ENCODE measurements at places on chromosomes 7 and 10.

GRCh38 chr10:130236711-130237110 is 100.5 kb downstream of the GLRX3 start:
- DNase-seq = no peak

DNA sequence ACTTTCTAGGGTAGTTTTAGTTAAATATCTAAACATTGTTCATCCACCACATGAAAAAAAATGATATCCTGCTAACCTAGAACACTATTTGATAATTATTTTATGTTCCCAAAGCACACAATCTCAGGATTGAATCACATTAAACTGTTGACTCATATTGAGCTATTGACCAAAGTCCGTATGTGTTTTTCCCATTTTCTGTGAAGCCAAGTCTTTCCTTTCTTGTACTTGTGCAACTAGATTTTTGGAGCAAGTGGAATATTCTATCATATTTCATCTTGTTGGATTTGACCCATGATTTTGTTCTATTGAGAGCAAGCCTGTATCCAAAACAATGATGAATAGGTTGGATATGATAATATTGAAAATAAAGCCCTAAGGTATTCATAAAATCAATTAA is 164.6 kb downstream of the SKAP2 start:
- DNase-seq = no peak

DNA sequence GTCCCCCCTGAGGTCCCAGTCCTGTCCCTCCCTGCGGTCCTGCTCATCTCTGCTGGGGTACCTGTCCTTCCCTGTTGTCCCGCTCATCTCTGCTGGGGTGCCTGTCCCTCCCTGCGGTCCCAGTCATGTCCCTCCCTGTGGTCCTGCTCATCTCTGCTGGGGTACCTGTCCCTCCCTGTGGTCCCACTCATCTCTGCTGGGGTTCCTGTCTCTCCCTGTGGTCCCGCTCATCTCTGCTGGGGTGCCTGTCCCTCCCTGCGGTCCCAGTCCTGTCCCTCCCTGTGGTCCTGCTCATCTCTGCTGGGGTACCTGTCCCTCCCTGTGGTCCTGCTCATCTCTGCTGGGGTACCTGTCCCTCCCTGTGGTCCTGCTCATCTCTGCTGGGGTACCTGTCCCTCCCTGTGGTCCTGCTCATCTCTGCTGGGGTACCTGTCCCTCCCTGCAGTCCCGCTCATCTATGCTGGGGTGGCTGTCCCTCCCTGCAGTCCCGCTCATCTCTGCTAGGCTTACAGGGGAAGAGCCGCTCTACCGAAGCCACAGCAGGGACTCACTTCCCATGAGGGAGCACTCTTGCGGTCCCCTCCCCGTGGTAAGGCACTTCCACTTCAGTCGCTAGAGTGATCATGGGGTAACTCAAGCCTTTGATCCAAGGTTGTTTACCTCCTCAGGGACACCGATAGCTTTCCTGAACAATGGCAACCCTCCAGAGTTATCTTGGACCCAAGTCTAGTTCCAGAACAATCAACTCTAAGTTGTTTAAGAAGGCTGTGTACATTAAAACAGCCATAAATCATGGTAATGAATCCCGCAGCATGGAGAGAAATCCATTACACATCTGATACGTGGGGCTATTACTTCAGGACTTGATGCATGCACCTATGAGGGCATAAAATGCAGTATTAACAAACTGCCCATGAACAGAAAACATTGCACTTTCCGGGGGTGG is 46.8 kb upstream of the MNX1 start:
- DNase-seq = no peak

DNA sequence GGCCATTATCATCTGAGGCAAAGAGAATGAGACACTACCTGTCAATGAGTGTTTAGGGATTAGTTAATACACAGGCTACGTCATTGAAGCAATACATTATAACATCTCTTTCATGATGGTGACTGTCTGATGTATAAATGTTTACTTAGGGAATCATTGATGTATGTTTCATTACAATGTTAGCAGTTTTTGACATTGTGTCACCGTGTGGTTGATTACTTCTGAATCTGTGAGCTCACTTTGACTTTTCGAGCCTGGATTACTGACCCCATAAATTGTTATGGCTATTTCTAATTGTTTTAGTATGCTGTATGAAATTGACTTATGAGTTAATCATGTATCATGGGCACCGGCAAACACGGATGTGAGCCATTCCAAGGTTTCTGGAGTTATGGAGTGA is 494.0 kb downstream of the MAGI2 start:
- DNase-seq = no peak

DNA sequence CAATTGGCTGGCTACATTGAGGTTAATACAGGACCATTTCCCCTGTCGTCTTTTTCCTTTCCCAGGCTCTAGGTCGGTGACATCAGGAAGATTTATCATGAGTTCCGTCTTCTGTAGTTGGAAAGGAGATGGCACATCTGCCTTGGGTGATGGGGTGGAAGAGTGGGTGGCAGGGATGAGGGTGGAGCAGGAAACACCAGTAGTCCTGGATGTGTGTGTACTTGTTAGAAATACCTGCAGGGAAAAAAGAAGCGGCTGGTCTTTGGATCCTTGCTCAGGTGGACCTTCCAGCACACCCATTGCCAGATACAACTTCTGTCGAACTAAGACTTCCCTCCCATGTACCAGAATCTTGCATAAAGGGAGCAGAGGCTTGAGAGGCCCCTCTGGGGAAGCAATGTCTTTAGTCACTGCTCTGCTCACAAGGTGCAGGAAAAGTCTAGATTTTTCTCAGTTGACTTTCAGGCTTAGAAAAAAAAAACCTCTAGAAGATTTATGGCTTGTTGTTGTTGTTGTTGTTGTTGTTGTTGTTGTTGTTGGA is 516.8 kb upstream of the GALNT17 start:
- DNase-seq = no peak

DNA sequence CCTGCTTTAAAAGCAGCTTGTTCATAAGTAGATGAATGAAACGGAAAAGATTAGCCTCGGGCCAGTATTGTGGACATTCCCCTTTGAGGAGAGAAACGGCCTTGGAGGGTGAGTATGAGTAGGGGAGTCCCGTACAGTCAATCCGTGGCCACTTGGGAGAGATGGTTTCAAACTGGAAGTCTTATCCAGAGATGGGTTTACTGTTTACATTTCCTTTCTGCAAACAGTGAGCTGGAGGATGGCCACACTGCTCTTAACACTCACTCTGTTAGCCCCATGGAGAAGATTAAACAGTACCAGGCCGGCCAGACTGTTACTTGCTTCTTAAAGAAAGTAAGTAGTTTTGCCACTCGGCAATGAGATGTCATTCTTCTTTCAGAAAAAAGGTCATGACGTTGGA is 20.3 kb downstream of the CALHM2 start:
- DNase-seq = no peak

- peak; percentile 47 for DNase-seq
These were observed 5.8 kb downstream of the MCU start for GRCh38 chr10:72697716-72698115.

DNA sequence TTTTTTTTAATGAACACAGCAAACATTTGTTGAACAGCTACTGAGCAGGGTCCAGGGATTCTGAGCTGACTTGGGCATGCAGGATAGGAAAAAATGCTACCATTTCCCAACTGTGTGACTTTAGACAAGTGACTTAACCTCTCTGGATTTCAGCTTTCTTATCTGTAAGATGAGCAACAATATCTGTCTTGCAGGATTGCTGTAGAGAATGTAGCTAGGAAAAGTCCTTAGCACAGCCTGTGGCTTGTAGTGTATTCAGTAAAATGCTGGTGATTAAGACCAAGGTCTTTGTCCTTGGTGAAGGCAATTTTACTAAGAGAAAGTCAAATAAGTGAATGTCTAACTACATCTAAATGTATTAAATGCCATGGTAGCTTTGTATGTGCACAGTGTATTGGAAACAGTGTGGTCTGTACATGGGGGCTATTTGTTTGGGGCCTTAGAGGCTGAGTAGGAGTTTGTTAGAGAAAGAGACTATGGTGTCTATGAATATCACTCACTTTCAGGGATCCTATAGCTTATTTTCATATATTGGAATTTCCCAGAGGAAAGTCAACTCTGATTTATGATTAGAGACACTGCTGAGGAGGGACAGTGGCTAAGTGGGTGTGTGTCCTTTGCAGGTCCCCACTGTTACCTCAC is 118.9 kb downstream of the CDH23 start:
- DNase-seq = no peak

- DNase-seq = peak; percentile 34
These were observed 72.6 kb downstream of the FAM53B start for GRCh38 chr10:124671486-124672075.

DNA sequence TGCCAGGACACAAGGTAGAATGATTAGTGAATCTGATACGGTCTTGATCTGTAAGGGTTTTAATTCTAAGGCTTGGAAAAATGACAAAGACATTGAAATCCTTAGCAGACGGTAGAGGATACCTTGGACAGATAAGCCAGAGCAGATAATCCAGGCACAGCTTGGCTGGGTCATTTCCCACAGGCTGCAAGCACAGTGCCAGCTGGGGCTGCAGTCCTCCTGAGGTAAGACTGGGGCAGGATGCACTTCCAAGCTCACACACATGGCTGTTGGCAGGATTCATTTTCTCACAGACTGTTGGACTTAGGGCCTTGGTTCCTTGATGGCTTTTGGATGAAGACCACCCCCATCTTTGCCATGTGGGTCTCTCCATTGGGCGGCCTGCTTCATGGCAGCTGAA is 63.2 kb upstream of the BMPER start:
- no peak for DNase-seq

- DNase-seq = no peak
These were observed 184.2 kb downstream of the FRMD4A start for GRCh38 chr10:14146501-14146900.

DNA sequence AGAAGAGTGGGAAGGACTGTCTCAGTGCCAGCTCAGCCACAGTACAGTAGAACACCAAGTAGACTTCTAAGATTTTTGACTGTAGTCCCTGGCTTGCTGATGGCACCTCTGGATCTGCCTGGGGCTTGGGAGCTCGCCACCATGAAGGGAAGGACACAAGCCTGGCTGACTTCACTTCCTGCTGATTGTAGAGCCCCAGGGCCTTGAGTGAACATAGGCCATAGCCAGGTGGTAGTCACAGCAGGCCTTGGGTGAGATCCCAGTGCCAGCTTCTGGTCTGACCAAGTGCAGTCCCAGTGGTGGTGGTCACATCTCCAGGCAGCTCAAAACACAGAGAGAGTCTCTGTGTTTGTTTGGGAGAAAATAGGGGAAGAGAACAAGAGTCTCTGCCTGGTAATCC is 57.6 kb upstream of the HBP1 start:
- no peak for DNase-seq

DNA sequence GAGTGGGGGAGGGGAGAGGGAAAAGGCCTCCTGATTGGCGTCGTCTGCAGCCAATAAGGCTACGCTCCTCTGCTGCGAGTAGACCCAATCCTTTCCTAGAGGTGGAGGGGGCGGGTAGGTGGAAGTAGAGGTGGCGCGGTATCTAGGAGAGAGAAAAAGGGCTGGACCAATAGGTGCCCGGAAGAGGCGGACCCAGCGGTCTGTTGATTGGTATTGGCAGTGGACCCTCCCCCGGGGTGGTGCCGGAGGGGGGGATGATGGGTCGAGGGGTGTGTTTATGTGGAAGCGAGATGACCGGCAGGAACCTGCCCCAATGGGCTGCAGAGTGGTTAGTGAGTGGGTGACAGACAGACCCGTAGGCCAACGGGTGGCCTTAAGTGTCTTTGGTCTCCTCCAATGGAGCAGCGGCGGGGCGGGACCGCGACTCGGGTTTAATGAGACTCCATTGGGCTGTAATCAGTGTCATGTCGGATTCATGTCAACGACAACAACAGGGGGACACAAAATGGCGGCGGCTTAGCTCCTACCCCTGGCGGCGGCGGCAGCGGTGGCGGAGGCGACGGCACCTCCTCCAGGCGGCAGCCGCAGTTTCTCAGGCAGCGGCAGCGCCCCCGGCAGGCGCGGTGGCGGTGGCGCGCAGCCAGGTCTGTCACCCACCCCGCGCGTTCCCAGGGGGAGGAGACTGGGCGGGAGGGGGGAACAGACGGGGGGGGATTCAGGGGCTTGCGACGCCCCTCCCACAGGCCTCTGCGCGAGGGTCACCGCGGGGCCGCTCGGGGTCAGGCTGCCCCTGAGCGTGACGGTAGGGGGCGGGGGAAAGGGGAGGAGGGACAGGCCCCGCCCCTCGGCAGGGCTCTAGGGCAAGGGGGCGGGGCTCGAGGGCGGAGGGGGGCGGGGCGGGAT is at the start of gene KAT6B:
Gene KAT6B (plus strand): TSS at position 459 of the 903 bp plus-strand sequence. CDS start 16,258 bp downstream, outside the sequence.
- peak; percentile 100 for DNase-seq

DNA sequence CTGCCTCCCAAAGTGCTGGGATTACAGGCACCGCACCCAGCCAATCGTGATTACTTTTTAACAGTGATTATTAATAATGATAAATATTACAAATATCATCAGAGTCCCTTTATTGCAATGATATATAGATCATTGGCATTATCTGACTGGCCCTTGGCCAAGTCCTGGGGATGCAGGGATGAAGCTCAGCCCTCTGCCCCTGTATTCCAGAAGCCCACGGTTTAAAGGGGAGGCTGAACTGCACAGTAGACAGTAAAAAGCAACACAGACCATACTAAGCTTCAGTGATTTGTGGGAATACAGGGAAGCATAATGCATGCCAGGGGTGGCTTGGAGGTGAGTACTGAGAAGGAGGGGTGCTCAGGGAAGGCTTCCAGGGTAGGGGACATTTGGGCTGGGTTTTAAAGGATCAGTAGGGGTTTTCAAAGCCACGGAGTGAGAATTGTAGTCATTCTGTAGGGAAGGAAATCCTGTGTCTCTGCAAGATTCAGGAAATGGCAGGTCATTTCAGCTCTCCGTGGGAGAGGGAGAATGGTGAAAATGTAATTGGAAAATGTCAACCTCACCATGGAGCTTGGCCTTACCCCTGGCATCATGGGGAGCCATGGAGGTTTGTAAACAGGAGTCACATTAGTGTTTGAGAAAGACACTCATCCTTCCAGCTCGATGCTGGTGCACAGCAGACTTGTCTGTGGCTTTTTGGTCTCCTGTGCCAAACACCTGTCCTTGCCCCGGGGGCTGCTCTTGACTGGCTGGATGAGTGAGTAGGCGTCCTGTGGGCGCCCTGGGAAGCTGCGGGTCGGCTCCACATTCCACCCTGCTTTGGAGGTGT is 8.8 kb downstream of the ADAMTS14 start:
- no peak for DNase-seq

DNA sequence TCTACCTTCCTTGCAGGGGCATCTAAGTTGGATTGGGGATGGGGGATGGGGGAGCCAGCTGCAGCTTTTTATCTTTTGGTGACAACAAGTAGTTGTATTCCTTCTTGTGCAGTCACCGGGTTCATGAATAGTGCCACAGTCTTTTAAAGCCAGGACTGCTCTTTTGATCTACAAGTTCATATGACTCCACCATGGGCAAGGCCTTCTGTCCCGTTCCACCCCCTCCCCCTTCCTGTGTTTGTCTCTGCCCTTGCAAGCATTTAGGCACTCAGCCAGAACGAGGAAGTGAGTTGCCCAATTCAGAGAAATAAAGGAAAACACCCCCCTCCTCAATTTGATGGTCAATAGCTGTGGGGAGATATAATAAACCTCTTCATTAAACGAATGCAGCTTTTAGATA is 44.8 kb upstream of the EGR2 start:
- DNase-seq = peak; percentile 57

DNA sequence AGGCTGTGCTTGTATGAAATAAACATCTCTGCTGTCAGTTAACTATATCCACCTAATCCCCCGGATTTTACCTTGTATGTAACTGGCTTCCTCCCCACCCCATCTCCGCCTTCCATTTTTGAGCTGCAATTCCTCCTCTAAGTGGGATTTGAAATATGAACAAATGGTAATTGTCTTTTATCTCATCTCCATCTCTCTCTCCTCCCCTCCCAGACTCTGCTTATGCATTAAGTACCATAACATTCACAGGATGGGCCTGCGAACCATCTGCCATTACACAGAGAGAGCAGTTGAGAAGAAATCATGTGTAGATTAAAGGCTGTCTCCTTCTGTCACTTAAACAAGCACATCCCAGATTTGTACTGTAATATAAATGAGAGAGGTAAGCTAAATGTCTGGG is 1169.9 kb downstream of the TYW1 start:
- DNase-seq = no peak

Data from fibroblast of pulmonary artery (primary cell).